ENCODE measurements at places on chromosomes 13 and 19.

GRCh38 chr13:41562541-41563178 lies 105.3 kb downstream of the RGCC start:
- DNase-seq = no peak

DNA sequence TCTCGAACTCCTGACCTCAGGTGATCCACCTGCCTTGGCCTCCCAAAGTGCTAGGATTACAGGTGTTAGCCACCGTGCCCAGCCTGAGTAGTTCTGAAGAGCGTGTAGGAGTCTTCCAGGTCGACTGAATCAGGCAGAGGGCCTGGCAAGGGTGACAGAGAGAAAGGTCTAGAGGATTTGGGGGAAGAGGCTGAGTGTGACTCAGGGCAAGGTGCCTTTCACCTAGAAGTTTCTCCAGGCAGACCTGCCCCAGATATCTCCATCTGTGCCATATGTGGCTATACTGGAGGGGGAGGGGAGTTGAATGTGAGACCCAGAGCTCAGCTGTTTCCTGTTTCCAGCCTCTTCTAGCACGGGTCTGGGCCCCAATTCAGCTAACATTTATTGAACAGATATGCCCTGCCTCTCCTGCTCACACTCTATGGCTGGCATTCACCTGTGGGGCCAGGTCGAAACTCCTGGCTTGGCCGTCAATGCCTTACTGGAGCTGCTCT lies 1.3 kb downstream of the CCDC159 start:
- no peak for DNase-seq

DNA sequence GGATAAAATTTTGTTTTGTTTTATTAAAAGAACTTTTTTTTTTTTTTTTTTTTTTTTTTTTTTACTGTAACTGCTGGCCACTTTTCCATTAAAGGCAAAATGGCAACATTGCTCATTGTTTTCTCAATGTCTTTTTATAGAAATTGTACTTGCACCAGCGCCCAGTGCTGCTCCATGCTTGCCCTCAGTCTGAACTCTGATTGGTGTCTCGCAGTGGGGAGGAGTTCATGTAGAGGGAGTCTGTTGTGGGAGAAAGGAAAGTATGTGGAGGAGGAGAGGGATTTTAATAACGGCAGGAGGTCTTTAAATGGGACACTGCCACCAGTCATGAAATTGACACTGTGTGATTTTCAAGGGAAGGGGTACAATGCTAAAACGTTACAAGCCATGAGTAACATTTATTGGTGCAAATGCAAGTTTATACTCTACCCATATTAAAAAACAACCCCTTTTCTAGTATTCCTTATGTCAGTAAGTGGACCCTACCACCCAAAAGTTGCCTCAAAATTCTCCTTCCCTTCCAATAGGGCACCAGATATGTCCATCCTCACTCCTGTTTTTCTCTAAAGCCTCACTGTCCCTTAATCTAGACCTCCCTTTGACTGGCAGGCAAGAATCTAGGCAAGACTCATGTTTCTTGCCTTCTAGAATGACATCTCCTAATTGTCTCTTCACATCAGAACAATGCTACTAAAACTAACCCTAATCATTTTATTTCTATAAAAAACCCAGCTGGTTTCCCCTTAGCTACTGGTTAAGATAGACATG lies 3.2 kb downstream of the RASL11A start:
- DNase-seq = no peak

DNA sequence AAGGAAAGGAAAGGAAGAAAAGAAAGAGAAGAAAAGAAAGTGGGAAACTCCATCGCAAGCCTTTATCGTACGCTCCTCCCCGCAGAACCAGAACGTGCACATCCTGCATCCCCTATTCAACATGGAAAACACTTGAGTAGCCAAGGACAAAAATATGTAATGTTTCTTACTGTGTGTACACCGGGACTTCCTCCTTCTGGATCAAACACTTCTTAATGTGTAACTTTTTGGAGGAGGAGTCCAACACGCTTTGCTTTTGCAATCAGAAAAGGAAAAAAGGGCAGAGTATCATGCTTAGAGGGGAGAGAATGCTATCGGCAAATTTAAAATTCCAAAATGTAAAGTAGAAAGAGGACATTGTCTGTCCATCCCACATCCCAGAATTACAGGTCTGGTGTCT lies 7.8 kb upstream of the SHFL start:
- DNase-seq = no peak

DNA sequence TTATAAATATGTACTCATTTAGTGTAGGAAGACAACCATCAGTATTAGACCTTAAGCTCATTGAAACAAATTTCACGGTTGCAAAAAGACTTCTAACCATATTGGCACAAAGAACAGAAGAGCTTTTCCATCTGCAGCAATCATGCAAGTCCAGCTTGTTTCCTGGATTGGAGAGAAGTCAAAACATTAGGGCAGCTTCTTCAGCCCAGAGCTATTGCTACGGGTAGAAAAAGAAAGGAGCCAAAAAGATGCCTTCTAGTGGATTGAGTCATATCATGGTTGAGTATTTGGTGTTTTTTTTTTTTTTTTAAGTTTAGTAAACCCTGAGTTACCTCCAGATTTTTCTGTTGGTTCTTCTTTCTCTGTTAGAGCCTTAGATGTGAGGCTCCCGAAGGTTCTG lies 99.8 kb downstream of the WDFY2 start:
- no peak for DNase-seq

GRCh38 chr19:35350591-35350990 lies 2.9 kb downstream of the FFAR1 start:
- no peak for DNase-seq

GRCh38 chr13:77328819-77329132 lies 1.9 kb upstream of the MYCBP2 start:
- DNase-seq = no peak

DNA sequence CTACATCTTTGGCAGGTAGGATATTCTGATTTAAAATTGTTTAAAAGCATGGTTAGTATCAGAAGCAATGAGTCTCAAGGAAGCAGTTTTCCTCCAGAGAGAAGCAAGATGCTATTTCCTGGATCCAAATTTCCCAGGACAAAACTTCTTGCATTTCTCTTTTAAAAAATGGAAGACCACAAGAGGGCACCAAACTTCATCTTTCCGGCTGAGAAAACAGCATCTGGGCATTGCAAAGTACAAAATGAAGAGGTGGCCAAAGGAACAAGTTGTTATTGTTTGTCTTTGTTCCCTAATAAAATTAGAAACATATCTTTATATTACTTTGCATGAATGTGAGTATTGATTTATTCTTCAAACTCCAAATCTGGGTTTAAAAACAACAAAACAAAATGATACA lies 60.0 kb upstream of the LRCH1 start:
- DNase-seq = peak; percentile 62

DNA sequence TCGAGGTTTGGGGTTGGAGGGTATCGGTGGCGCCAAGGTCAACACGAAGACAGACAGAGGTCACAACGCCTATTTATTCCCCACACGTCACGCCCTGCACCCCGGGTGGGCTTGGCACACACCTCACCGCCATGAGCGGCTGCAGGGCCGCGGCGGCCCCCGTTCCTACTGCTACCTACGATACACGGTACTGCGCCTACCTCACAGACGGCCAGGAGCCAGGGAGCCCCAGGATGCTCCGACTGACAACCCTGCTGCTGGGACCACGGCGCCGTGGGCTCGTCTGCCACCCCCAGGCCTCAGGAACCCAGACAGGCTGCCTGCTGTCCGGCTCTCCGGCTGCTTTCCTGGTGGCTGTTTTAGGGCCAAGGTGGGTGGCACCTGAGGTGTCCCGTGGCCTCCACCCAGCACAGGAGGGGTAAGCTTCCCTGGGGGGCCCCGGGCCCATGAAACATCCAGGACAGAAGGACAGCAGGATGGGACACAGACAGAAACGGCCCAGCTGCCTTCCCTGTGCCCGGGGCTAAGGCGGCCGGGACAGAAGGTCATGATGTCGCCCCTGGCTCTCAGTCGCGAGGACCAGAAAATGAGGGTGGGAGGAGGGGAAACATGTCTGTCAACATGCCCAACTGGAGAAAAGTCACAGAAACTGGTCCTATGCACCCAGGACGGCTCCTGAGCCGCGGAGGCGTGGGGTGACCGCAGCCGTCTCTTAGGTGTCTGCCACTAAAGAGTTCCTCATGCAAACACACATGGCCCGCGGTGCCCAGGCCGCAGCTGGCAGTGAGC lies 15.0 kb upstream of the SLC39A3 start:
- DNase-seq = no peak
